ENCODE measurements at places on chromosomes 13 and 19. TPM values are rescaled to one million over a fixed set of nuclear protein-coding genes. Genes with fewer than 3 reads are reported as not detected.

DNA sequence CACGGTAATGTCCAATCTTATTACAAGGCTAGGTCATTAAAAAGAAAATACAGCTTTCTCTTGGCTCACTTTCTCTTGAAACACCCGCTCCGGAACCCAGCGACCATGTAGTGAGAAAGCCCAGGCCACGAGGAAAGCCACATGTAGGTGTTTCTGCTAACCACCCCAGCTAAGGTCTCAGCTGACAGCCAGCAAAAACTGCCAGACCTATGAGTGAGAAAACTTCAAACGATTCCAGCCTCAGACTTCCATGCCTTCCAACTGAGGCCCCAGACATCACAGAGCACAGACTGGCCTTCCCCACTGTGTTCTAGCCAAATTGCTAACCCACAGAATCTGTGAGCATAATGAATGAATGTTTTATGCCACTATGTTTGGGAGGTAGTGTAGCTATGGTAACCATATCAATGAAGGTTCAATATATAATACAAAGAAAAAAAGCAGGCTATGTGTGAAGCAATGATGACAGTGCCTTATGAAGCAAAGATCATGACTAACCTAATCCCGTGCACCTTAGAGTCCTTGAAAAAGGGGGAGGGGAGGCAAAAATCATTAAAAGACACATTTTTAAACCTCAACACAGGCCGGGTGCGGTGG, 11.9 kb upstream of the TPTE2 start:
- no peak for DNase-seq

DNA sequence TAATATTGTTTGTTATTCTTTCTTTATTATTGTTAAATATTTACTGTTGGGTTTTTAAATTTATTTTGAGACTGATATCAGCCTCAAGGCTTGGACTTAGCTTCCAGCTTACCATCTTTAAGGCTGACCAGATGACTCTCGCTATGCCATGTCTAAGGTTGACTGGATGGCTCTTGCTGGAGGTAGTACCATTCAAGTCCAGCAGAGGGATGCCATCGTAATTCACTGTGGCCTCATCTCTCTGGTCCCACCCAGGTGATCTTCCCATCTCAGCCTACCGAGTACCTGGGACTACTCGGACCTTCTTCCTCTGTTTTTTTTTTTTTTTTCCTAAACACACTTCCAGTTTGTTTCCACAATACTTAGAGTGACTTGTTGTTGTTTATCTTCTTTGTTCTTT, 41.7 kb upstream of the ZNF91 start:
- peak; percentile 29 for DNase-seq

CPAMD8 gene
- 0.41 TPM for total RNA-seq

DNA sequence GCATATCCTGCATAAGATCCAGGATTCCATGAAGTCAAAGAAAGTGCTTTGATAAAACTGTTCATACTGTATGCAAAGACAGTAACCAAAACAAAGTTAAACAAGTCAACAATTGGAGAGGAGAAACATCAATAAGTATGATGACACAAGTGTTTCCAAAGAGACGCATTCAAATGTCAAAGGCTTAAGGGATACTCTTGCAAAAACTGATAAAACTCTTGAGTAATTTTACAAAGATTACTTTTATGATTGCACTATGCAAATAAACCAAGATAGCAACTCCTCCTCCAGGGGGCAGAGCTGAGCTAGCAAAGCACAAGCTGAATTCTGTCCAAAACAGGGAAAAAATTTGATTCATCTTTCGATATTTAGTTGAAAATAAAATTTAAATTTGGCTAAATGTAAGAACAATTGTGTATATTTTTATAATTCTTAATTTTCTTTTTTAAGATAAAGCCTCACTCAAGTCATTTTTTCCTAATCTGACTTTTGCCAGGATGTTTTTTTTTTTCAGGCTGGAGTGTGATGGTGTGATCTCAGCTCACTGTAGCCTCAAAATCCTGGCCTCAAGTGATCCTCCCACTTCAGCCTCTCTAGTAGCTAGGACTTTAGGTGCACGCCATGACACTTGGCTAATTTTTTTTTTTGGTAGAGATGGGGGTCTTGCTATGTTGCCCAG, 84.0 kb downstream of the MZT1 start:
- DNase-seq = peak; percentile 80

CELF5 gene
- total RNA-seq = 0.18 TPM

DNA sequence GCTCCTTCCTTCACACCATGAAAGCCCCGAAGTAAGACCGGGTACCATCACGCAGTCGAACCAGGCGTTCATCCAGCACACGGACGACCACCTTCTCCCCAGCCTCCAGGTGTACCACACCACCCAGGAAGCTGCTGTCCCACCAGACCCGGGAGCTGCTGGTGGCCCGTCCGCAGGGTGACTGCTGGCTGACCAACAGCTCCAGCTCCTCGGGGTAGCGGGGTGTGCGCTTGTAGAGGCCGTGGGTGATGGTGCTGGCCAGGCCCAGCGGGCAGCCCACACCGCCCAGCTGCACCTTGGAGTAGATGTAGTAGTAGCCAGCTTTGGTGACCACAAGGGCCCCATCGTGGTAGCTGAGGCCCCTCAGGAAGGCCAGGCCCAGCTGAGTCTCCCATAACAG, 5.0 kb downstream of the TNFSF14 start:
- no peak for DNase-seq

IGSF23 gene
- not detected for total RNA-seq

ZGLP1 gene
- 3.5 TPM for total RNA-seq

TEX29 gene
- 0.46 TPM for total RNA-seq

- no peak for DNase-seq
Observed at GRCh38 chr13:102267191-102267590, 134.7 kb downstream of the FGF14 start.

CEACAM8 gene
- total RNA-seq = not detected

ACP7 gene
- total RNA-seq = not detected

PRKCG gene
- total RNA-seq = not detected

- DNase-seq = no peak
Observed at GRCh38 chr19:7611541-7612279, 16.0 kb downstream of the CAMSAP3 start.

DNA sequence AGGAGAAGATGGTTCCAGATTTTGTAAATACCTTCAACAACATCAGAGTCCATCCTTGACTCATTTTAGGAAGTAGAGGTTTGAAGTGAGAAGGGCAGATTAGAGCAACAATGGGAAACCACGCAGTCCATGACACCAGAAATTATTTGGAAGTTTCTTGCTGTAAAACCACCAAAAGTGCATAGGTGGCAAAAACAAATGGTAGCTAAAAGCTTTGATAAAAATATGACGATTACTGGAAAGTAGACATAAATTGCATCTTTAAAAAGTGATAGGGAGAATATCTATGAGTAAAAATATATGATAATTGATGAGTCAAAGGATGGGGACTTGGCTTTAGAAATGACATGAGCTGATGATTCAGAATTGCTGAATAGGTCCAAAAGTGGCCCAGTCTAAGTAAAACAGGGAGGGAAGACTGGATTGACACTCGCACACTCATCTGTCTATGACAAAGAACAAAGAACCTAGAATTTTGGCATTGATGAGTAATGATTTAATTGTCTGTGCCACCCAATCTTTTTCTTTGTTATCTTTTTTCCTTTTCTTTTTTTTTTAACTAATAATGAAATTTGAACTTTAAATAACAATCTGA, 472.2 kb downstream of the MYO16 start:
- DNase-seq = no peak

SMIM24 gene
- not detected for total RNA-seq

- peak; percentile 37 for DNase-seq
Observed at GRCh38 chr13:40564342-40565001, 102.0 kb downstream of the FOXO1 start.

Measured in activated CD4-positive, alpha-beta T cell treated with anti-CD3 and anti-CD28 coated beads for 36 hours (primary cell).